Activated T-cell treated with anti-CD3 and anti-CD28 coated beads for 1 hour (primary cell): ENCODE measurements at places on chromosomes 4 and X.

DNA sequence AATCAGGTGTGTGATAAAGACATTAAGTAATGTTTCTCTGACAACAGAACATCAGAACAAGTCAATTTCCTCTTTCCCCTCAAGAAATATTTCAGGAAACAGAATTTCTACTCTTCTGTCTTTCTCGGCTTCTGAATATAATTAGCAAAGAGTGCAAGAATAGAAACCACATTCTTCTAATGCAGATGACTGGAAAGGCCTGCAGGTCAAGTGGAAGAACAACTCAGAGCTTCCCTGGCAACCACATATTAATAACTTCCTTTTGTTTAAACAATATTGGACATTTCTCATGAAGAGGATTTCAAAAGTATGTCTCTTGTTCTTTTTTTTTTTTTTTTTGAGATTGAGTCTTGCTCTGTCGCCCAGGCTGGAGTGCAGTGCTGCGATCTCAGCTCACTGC, 225.5 kb downstream of the PARM1 start:
- DNase-seq = no peak

- no peak for DNase-seq
These were observed 184.4 kb downstream of the GABRB1 start for GRCh38 chr4:47215759-47216158.

DNA sequence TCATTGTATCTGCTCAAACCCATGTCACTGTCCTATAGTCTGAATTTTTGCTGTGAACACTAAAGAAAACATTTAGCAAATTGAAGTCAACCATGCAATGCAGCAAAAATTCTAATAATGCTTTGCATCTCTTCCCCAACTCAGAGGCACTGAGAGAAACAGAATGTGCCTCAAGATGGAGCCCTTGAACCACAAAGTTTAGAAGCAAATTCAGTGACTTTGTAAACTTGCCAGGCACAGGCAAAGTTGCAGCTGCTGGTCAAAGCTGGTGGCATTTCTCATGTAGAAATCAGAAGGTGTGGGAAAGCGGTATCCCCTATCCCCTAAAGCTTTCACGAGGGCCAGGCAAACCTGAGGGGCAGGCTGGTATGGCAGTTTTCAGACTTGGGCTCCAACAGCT, 121.7 kb upstream of the DIPK2B start:
- no peak for DNase-seq

DNA sequence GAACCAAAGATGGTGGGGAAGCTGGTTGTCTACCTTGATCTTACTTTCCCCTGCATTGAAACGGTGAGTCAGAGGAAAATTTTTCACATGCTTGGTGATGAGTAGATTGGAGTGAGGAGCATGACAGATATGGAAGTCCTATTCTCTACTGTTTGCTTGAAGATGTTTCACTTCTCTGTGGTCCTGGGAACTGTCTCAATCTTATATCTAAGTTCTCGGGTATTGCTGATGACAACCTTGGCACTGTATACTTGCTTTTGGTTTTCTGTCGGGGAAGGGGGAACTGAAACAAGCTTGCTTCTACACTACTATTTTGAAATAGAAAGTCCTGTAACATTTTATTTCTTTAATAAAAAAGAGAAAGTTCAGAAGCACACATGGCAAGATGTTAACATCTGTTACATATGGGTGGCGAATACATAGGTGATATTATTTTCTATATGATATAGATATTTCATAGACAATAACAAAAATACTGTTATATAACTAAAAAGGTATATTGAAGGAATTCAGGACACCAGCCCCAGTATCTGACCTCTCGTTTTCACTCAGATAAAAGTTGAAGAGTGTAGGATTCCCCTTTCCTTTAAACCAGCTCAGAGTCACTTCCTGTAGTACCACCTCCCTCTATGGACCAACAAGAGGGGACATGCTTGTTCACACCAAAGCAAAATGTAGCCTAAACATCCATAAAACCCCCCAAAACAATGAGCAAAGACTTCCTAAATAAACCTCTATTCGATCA, 88.8 kb downstream of the FMR1NB start:
- DNase-seq = no peak

GRCh38 chr4:83865417-83866150, 329.7 kb downstream of the GPAT3 start:
- no peak for DNase-seq

- no peak for DNase-seq
These were observed 389.3 kb downstream of the MAPK10 start for GRCh38 chr4:85970535-85970934.

DNA sequence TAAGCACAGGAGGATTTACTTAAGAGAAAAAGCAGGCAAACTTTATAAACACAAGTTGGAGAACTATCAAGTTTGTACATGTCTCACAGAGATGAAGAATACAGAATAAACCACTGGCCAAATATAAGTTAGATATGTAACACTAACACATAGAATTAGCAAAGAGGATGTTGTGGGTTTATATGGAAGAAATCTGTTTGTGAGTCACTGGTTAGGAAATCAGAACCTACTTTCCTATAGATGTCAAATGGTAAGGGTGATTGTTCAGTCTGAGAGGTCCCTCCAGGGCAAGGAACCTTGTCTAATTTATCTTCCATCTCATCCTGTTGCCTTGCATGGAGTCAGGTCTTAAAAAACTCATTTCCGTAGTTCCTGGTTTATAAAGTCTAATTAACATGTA, 14.8 kb upstream of the ART3 start:
- no peak for DNase-seq

DNA sequence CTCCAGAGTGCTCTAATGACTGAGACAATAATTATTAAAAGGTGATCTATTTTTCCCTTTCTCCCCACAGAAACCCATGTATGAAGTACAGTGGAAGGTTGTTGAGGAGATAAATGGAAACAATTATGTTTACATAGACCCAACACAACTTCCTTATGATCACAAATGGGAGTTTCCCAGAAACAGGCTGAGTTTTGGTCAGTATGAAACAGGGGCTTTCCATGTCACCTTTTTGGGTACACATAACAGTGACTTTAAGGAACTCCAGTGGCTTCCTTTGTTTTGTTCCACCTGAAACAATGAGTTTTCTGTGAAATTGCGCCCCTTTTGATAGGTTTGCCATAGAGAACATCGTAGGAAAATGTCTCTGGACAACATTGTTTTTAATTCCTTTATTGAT, 69.6 kb downstream of the KIT start:
- no peak for DNase-seq

GRCh38 chrX:51728202-51728601, 15.0 kb upstream of the GSPT2 start:
- DNase-seq = no peak

- DNase-seq = no peak
These were observed 1.4 kb downstream of the MAMLD1 start for GRCh38 chrX:150364347-150365050.

GRCh38 chr4:5114950-5115349, 63.7 kb downstream of the STK32B start:
- no peak for DNase-seq

- peak; percentile 5 for DNase-seq
These were observed 186.9 kb downstream of the LRBA start for GRCh38 chr4:150828159-150828558.

GRCh38 chrX:103831803-103832544, at the start of gene RAB9B:
Gene RAB9B (minus strand): TSS chrX:103832257. CDS start chrX:103825784, 6,473 bp downstream.
- DNase-seq = no peak

GRCh38 chr4:85607624-85608023, 132.7 kb downstream of the ARHGAP24 start:
- DNase-seq = no peak

DNA sequence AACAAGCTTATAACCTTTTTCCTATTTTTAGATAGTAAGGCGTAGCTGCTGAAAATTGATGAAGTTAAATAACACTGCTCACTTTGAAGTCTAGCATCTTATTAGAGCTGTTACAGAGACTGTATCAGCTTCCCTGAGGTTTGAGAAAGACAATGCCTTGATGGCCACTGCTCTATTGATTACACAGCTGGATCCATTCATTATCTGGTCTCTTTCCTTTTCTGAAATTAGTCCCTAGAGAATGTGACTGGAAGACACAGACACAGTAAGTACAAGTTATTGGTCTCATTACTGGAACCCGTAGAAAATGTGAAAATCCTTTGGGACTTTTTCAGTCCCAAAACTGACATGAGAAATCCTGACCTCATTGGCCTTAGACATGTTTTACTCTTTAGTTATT, 188.3 kb downstream of the NAF1 start:
- no peak for DNase-seq

- no peak for DNase-seq
These were observed 42.8 kb downstream of the FHL1 start for GRCh38 chrX:136190038-136190713.

DNA sequence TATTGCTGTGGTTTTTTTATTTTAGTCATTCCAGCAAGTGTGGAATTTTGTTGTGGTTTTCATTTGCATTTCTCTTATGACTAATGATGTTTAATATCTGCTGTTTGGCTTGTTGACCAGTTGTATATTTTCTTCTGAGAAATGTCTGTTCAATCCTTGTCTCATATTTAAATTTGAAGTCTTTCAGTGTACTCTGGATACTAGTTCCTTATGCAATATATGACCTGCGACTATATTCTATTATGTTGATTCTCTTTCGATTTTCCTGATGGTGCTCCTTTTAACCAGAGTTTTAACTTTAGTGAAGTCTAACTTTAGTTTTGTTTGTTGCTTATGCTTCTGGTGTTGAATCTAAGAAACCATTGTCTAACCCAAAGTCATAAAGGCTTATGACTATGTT, 1528.0 kb downstream of the TECRL start:
- DNase-seq = no peak

DNA sequence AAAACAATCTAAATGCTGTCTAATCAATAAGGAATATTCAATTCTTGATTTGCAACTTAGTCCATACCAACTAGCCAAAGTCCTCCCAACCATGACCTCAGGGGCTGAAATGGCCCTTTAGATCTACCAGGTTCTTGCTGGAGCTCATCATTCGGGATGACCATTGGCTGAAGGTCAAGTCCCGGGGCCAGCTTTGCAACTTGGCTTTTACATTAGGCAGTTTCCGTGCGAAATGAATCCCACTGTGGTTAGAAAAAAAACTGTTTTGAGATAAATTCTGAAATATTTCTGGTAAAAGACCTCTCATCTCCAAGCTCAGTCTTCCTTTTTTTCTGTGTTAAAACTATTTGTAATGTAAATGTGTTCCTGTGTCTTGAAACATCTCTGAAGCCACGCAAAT, 178.6 kb downstream of the TENM3 start:
- DNase-seq = no peak

GRCh38 chr4:146638786-146639505, at the start of gene POU4F2:
Gene POU4F2 (plus strand): TSS chr4:146638893. CDS start chr4:146639141, 248 bp downstream.
- no peak for DNase-seq

DNA sequence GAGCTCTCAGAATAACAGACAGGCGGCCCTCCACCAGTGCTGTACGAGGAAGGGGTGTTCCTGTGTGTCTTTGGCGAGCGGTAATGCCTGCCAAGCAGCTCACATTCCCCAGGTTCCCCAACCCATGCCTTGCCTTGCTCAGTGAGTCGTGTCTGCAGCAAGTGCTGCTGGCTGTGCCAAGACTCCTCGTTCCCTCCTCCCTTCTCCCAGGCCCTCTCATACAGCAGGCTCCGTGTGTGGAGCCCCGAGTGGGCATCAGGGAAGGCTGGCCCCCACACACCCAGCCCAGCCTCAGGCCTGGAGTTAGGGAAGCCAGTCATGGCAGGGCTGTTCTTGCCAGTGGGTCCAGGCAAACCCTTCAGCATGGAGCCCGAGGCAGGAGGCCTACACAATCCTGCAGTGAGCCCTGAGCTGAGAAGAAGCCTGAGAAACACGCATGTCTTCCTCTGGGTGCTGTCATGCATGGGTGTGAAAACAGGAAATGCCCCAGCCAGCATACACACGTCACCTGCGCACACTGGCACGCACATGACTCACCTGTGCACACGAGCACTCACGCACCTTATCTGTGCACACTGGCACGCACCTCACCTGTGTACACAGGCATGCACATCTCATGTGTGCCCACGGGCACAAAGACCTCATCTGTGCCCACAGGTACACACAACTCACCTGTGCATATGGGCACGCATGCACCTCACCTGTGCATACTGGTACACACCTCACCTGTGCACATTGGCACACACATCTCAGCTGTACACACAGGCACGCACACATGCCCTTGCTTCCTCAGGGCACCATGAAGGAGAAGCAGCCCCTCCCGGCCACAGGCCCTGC, 238.7 kb downstream of the DHRSX start:
- DNase-seq = no peak

DNA sequence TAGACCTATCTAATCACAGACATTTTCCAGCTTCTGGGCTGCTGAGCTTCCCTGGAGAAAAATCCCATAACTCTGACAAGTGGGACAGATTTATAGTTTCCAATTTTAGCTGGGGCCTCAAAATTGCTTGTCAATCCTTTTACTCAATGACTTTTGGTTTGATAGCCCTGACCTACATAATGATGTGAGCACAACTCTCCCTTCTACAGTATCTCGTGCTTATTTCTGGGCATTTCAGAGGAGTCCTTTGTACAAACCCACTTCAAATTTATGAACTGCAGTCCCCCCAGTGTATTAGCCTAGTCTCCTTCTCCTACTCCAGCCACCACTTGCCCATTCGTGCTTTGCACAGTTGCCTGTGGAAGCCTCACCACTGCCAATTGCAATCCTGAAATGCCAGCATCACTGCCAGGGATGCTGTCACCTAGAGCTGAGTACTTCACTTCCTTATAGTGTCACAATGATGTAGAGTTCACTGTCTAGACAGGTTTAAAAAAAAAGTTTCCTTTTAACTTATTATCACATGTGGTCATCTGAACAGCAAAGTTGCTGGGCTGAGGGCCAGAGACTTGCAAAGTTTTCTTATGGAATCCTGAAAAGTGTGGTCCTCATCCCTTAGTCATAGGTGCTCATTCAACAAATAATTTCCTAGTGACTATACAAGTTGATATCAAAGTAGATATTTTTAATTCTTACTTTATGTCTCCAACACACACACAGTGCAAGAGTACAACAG, 21.2 kb downstream of the TRAM1L1 start:
- no peak for DNase-seq
